ENCODE measurements at places on chromosomes 13 and 19.

GRCh38 chr19:46615966-46616365 lies 8.9 kb downstream of the PTGIR start:
- DNase-seq: no peak

DNA sequence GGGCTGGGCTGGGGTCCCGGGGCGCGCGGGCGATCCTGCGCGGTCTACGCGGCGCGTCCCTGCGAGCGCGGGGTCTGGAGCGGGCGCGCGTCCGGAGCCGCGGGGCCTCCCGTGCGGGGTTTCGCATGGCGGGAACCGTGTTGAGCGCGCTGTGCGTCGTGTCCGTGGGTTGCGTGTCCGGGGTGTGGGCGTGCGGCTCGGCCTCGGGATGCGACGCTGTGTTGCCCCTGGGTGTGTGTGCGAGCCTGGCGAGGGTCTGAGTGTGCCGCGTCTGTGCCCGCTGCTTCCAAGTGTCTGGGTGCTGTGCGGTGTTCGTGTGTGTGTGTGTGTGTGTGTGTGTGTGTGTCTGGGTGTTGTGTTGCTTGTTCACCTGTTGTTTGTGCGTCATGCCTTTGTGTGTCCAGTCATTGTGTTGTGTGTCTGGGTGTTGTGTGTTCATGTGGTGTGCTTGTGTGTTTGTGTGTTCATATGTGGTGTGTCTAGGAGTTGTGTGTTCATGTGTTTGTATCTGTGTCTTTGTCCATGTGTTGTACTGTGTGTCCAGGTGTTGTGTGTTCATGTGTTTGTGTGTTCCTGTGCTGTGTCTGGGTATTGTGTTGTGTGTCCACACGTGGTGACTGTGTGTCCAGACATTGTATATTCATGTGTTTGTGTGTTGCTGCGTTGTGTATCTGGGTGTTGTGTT lies 552 bp downstream of the PLK5 start:
- DNase-seq: no peak

DNA sequence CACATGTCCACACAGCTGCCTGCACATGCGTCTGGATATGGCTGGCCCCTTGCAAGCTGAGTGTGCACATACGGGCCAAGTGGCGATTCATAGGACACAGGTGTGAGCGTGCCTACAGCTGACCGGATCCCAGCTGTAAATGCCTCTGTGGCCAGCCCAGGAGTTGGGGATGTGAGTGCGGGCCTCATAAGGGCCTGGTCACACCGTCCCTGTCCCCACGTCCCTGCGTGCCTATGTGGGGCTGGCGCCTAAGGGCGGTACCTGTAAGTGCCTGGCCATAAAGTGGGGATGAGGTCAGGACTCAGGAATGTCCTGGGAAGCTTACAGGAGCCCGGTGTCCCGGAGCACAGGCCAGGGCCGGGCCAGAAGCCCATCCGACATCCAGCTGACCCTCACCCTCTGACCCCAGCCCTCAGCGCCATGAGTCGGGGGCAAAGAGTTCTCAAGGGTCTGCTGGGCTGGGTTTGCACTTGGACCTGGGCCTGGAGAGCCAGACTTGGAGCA lies 1.3 kb upstream of the ARHGAP45 start:
- DNase-seq: no peak

DNA sequence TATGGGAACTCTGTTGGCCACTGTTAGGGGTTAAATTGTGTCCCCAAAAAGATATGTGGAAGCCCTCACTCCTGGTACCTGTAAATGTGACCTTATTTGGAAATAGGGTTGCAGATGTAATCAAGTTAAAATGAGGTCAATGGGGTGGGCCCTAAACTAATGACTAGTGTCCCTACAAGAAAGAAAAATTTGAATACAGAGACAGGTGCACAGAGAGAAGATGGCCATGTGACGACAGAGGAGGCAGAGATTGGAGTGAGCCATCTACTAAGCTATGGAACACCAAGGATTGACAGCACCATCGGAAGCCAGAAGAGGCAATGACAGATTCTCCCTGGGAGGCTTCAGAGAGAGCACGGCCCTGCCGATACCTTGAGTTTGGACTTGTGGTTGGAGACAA lies 16.5 kb downstream of the POU2F2 start:
- no peak for DNase-seq

DNA sequence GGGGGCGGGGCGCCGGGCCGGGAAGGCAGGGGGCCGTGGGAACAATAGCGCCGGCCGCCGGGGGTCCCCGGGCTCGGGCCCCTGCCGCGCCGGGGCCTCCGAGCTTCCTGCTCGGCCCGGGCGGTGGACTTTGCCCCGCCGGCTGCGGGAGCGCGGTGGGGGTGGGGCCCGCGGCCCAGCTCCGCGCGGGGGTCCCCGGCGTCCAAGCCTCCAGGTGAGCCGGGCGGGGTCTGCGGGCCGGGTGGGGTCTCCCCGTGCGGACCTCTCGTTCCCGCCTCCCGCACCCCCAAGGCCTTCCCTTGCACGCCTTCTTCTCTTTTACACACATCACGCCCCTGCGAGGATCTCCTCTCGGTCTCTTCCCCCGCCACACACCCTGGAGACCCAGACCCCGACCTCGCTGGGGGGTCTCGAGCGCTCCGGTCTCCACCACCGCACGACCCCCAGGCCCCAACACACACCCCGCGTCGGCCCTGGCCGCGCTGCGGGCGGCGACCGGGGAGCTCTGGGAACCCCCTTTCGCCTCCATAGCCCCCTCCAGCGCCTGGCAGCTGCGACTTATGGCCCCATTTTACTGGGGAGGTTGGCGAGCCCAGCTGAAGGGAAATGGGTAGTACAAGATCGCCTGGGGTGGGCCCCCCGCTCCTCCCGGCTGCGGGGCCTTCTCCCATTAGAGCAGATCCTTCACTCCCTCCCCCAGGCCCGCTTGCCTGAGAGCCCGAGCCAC lies 711 bp downstream of the CAMSAP3 start:
- no peak for DNase-seq

GRCh38 chr13:72852207-72852606 lies 70.3 kb downstream of the PIBF1 start:
- DNase-seq: no peak

- DNase-seq: no peak
These were observed 4.9 kb downstream of the HPN start for GRCh38 chr19:35046461-35046860.

DNA sequence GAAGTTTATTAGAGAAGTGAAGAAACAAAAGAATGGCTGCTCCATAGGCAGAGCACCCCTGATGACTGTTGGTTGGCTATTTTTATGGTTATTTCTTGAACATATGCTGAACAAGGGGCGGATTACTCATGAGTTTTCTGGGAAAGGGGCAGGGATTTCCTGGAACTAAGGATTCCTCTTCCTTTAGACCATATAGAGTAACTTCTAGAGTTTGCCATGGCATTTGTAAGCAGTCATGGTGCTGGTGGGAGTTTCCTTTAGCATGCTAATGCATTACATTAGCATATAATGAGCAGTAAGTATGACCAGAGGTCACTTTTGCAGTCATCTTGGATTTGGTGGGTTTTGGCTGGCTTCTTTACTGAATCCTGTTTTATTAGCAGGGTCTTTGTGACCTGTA lies 38.7 kb upstream of the PCDH8 start:
- DNase-seq: no peak

GRCh38 chr19:12974301-12975220 lies 5.2 kb downstream of the DAND5 start:
- DNase-seq: no peak

GRCh38 chr13:58051396-58051795 lies 419.9 kb downstream of the PCDH17 start:
- no peak for DNase-seq

DNA sequence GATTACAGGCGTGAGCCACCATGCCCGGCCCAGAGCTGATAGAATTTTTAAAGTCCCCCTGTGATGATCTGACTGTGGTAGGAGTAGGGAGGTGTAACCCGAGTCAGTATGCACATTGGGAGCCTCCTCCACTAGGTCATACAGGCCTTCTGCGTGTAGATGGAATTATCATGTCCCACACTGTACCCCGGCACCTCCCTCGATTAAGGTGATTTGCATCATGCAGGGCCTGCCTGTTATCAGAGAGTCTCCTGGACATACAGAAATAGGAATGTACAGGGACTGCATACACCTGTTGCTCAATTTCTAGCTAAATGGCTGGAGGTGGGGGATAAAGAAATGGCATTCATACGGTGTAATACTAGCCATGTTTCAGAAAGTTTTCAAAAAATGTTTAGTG lies 922 bp upstream of the ERVK3-1 start:
- DNase-seq: no peak

DNA sequence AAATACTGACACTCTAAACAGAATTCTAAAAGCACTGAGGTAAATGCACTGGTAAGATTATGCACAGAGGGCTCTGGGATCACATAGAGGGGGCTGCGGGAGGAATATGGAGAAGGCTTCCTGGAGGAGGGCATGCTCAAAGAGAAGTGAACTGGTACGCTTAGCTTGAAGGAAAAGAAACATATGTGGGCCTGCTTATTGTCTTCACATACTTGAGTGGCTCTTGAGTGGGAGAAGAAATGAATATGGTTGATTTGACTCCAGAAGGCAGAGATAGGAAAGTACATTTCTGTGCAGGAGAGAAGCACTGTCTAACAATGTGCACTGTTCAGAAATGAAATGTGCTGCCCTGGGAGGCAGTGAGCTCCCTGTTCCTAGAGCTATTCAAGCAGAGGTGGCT lies 91.1 kb downstream of the KL start:
- no peak for DNase-seq

- no peak for DNase-seq
These were observed 203.9 kb downstream of the NUFIP1 start for GRCh38 chr13:44785401-44785800.

DNA sequence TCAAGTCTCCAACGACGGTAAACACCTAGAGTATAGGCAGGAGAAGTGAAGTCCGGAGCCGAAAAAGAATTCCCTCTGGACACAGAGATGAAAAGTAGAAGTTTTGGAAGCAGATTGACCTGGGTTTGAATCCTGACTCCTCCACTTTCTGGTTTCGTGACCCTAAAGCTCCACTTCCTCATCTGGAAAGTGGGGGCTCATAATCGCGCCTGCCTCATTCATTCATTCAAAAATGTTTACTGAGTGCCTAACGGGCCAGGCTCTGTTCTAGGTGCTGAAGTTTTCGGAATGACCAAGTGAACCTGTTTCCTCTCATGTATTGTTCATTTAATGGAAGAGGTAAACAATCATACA lies 7.1 kb upstream of the EML2 start:
- DNase-seq: no peak

DNA sequence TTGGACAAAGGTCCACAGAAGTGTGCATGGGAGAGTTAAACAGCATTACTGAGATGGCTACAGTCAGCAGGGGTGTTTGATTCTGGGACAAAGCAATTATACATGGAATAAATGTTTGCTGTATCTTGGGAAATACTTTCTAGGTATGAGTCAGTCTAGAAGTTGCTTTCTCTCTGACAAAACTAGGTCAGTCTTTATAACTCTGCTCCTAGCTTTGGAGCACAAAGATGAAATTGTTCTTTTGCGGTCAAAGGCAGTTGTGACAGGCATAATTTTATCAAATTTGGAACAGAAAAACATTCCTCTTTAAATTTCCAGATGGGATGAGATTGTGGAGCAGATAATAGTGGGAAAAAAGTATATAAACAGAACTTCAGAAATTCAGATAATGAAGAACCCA lies 1045.4 kb upstream of the MIR17HG start:
- no peak for DNase-seq

DNA sequence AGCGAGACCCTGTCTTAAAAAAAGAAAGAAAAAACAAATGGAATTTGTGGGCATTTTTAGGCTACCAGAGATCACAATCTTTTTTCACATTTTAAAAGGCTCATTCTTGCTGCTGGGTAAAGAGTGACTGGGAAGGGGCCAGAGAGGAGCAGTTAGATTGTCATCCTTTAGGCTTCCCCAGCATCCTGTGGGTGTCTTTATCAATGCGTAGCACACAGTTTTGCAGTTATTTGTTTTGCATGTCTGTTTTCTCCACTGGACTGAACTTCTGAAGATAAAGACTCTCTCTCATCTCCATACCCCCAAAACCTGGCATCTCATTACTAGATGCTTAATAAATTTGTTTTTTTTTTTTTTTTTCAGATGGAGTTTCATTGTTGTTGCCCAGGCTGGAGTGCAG lies 2.1 kb upstream of the UTP14C start:
- no peak for DNase-seq

GRCh38 chr19:23394511-23394910 lies 760 bp downstream of the ZNF91 start:
- no peak for DNase-seq

DNA sequence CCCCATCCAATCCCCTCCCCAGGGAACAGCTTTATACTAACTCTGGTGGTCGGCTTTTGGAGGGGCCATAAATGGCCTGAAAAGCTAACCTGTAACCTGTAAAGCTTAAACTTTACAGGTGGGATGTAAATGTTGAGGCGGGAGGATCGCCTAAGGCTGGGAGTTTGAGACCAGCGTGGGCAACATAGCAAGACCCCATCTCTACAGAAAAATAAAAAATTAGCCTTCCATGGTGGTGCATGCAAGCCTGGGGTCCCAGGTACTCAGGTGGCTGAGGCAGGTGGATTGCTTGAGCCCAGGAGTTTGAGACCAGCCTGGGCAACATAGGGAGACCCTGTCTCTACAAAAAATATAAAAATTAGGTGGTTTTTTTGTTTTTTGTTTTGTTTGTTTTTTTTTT lies 18.5 kb downstream of the CARM1 start:
- no peak for DNase-seq

- no peak for DNase-seq
These were observed 17.8 kb downstream of the POP4 start for GRCh38 chr19:29623726-29624488.

- DNase-seq: no peak
These were observed 11.4 kb upstream of the USP12 start for GRCh38 chr13:27182844-27183497.

DNA sequence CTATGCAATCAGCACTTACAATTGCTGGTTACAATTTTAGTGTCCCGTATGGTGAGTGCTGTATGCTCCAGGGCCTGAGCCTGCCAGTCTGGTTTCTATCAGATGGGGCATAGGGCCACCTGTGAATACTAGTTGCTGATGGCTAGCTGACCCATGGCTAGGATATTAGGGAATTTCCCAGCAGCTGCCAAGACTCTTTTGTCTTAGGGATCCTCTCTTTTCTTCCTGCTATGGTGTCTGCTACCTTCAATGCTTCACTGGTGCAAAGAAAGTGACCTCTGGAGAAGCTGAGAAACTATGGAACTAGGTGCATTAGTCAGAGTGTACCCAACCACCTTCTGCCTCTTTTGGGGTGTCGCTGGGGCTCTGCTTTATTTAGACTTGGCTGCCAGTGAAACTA lies 11.6 kb downstream of the CCDC169 start:
- DNase-seq: no peak

GRCh38 chr13:79612604-79613003 lies 131.6 kb downstream of the NDFIP2 start:
- DNase-seq: no peak

GRCh38 chr13:109385242-109385560 lies 401.2 kb downstream of the IRS2 start:
- no peak for DNase-seq

- DNase-seq: no peak
These were observed 13.3 kb upstream of the ACP7 start for GRCh38 chr19:39070888-39071287.

DNA sequence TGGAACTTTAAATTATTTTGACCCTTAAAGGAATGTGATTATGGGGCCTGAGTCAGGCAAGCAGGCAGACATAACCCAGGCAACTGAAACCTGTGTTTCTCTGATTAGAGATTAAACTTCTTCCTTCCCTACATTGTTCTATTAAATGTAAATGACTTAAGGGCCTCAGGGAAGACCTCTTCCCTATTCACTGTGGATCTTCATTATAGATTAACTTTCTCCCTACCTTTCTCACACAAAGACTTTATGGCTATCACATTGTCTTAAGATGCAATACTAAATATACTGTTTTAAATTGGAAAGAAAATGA lies 8.8 kb upstream of the METTL21C start:
- DNase-seq: no peak

Measured in NCI-H1105 treated with DMSO at 0.1 percent for 48 hours (cell line).